ENCODE measurements at places on chromosomes 16 and 17. TPM values are rescaled to one million over a fixed set of nuclear protein-coding genes. Genes with fewer than 3 reads are reported as not detected.
A peak's percentile ranks its signal among the peaks of the same experiment; 100 is the strongest.

Gene CCDC92B
- not detected for polyA plus RNA-seq

Gene RAP1GAP2
- polyA plus RNA-seq: 2.7 TPM

Gene LRRC46
- polyA plus RNA-seq: 0.48 TPM

DNA sequence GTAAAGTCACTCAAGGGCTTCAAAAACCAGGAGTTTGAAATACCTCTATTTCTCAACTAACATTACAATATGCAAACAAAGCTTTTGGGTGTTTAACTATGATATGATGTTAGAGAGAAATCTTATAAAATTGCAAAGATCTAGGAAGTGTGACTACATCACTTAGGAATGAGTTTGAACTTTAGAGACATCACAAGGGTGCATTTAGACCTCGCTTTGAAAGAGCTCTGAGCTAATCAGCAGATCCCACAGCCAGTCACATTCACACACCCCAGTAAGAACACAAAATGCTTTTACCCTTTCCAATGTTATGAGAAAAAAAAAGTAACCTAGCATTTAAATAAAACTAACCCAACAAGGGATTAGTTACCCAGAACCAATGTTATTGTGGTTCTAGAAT is 45.2 kb downstream of the HYDIN start:
- no peaks in the 10 kb centered on the region for H3K4me1 ChIP-seq
- H3K36me3 ChIP-seq: no peaks in the 10 kb centered on the region
- H3K27me3 ChIP-seq: peaks cover 4% of the 10 kb centered on the region
- DNase-seq: no peak

GRCh38 chr17:7295230-7296180 is 1.1 kb upstream of the YBX2 start:
- no peak for DNase-seq
- H3K36me3 ChIP-seq: no peaks in the 10 kb centered on the region
- peaks cover 10% of the 10 kb centered on the region for H3K27me3 ChIP-seq
- peak overlapping the region; percentile 26 for H3K4me3 ChIP-seq

- no peaks in the 10 kb centered on the region for H3K36me3 ChIP-seq
- DNase-seq: peak; percentile 66
- H3K4me3 ChIP-seq: peak overlapping the region; percentile 13
Measured at GRCh38 chr16:3188925-3189825, 1.2 kb downstream of the OR1F1 start.

DNA sequence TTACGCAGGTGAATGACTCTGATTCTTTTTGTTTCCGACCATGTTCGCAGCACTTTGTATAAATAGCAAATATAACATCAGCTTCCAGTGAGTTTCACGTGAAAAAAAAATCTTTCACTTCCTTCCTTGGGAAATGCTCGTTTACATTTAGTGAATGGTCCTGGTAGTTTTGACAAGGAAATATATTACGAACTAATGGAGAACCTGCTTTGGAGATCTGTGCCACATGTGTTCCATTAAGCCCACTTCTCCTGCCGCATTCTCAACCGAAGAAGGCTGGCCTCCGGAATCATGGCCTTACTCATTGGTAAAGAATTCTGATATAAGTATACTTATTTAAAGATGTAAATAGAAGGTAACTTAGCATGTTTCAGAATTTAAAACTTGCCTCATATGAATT is 3.6 kb downstream of the CRAMP1 start:
- no peaks in the 10 kb centered on the region for H3K27me3 ChIP-seq
- H3K27ac ChIP-seq: no peak overlapping the region
- no peak for DNase-seq
- peaks cover 37% of the 10 kb centered on the region for H3K36me3 ChIP-seq
- H3K4me3 ChIP-seq: no peak overlapping the region

- H3K27me3 ChIP-seq: no peaks in the 10 kb centered on the region
- no peaks in the 10 kb centered on the region for H3K4me1 ChIP-seq
- H3K27ac ChIP-seq: no peak overlapping the region
- no peaks in the 10 kb centered on the region for H3K36me3 ChIP-seq
- no peak overlapping the region for H3K4me3 ChIP-seq
Measured at GRCh38 chr17:68969101-68969500, 13.9 kb upstream of the ABCA8 start.

DNA sequence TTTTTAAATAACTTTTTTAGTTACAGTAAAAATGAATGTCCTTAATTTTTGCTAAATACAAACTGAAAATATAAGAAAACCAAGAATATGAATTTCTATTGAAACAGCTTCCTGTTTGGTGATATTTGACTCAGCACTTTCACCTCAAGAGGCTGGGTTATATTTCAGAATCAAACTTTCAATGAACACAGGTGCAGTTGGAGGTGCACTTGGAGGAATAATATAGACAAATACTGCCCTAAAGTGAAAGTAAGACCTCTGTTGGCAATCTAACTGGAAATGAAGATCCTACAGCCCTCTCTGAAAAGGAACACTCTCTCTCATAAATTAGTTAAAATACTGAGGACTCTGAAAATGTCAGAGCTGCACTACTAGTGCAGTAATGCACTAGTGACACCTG is 106.2 kb downstream of the BRIP1 start:
- H3K27ac ChIP-seq: no peak overlapping the region
- no peaks in the 10 kb centered on the region for H3K36me3 ChIP-seq
- peak; percentile 1 for DNase-seq
- H3K4me1 ChIP-seq: peaks cover 6% of the 10 kb centered on the region
- H3K27me3 ChIP-seq: no peaks in the 10 kb centered on the region
- peak overlapping the region; percentile 33 for H3K4me3 ChIP-seq

DNA sequence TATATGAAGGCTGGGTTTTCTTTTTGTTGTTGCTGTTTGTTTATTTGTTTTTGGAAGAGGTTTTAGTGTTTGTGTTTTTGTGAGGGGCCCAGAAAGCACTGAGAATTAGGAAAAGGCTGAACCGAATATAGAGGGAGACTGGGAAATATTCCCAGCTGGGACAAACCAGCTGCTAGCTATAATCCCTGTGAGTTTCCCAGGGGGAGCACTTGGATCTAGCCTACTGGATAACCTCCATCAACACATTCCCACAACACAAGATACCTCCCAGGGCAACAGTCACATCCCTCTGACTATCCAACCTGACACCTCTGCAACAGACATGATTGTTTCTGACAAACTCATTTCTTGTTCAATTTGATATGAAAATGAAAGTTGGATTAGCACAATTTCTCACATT is 16.7 kb downstream of the CDH11 start:
- no peak overlapping the region for H3K4me3 ChIP-seq
- no peaks in the 10 kb centered on the region for H3K27me3 ChIP-seq
- no peaks in the 10 kb centered on the region for H3K4me1 ChIP-seq
- H3K27ac ChIP-seq: no peak overlapping the region
- no peaks in the 10 kb centered on the region for H3K36me3 ChIP-seq
- DNase-seq: no peak

DNA sequence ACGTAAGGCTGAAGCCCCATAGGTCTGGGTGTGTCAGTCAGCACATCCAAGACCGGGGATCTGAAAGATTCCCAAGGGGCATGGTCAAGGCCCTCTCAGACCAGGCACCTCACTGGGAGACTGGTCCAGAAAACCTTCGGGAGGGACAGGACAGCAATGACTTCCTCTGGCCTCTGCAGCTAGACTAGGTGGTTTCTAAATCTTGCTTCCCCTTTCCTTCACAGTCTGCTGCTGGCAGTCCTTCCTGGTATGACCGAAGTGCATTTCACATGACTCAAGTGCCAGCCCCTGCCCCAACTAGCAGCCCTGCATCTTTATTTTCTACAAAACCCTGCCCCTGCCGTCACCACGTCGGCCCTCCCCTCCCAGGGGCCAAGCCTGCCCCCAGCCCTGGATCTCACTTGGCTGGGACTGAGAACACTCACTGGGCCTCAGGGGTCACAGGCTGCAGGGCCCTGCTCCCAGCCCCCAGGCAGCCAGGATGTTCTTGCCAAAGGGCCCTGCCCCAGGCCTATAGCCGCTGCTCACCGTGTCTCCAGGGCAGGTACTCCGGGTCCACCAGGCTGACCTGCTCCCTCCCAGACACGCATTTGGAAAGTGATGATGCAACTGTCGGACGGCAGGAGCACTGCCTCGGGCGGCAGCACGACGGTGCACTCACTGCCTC is 18.3 kb downstream of the POLR3K start:
- H3K36me3 ChIP-seq: no peaks in the 10 kb centered on the region
- no peaks in the 10 kb centered on the region for H3K27me3 ChIP-seq
- DNase-seq: no peak
- no peak overlapping the region for H3K4me3 ChIP-seq
- no peak overlapping the region for H3K27ac ChIP-seq

DNA sequence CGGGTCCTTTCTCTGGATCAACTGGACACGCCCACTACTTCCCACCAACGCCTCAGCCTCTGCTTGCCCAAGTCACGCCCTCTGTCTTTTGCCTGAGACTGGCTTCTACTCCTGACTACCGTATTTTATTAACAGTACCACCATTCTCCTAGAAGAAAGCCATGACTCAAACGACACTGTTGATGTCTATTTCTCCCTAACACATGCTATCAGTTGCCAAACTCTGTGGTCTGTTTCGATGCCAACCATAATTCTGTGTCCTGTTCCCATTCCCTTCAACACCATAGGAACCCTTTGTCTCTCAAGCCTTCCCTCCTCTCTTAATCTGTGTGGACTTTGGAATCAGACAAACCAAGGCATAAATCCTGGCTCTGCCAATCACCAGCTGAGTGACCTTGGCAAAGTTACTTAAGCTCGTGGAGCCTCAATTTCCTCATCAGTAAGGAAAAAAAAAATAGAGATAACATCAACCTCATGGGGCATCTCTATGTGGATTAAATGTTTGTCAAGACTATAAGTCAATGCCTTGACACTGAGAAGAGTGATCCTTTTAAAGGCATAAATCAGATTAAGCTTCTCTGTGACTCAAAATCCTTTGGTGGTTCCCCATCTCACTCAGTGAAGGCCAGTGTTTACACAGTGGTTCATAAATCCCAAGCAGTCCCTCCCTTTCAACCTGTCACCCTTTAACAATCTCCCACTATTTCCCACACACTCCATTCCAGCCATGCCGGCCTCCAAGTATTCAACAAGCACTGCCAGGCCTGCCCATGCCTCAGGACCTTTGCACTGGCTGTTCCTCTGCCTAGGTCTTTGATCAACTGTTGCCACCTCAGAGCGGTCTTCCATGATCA is 45.6 kb downstream of the ERN1 start:
- H3K4me1 ChIP-seq: peaks cover 39% of the 10 kb centered on the region
- no peak overlapping the region for H3K4me3 ChIP-seq
- H3K27me3 ChIP-seq: no peaks in the 10 kb centered on the region
- DNase-seq: no peak

Data from CD4-positive, CD25-positive, alpha-beta regulatory T cell (primary cell).